ENCODE measurements at places on chromosomes 2 and 18.
A peak's percentile ranks its signal among the peaks of the same experiment; 100 is the strongest.

GRCh38 chr2:74584088-74584645 is 29.6 kb downstream of the DOK1 start:
- ATAC-seq: peak; percentile 88

- ATAC-seq: no peak
These were observed 392.2 kb downstream of the ARHGAP15 start for GRCh38 chr2:143521396-143521795.

GRCh38 chr2:230256733-230257332 is 31.3 kb downstream of the SP140 start:
- peak; percentile 55 for ATAC-seq

- ATAC-seq: no peak
These were observed 5.5 kb downstream of the ATP6V1B1 start for GRCh38 chr2:70941186-70941585.

DNA sequence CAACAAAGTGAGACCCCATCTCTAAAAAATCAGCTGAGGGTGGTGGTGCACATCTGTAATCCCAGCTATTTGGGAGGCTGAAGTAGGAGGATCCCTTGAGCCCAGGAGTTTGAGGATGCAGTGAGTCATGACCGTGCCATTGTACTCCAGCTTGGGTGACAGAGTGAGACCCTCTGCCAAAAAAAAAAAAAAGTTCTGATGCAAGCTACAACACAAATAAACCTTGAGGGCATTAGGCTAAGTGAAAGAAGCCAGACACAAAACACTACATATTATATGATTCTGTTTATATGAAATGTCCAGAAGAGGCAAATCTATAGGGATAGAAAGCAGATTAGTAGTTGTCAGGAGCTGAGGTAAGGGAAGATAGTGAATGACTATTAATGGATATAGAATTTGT is 13.0 kb downstream of the YWHAQ start:
- ATAC-seq: no peak

- no peak for ATAC-seq
These were observed 6.2 kb upstream of the ALPG start for GRCh38 chr2:232400256-232401015.

DNA sequence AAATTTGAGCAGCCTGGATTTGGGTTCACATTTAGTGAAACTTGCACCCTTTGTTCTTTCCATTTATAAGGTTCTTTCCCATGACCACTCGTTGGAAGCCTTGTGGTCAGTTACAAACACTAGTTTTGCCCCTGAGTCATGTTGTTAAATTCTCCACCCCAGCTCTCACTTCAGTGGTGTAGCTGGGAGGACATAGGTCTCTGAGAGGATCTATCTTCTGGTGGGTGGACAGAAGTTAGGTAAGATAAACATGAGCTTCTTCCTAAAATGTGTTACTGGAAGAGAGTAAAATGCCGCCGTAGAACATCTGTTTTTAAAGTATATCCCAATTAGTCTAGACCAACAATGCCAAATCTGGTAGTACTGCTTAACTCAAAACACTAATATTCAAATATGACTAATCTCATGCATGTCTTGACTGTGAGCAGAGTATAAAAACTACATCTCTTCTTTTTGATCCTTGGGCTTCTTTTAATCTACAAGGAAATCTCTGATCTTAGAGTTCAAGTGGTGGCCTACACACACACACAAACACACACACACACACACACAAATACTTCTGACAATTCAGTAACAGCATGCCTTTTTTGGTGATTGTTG is 162.6 kb upstream of the FN1 start:
- ATAC-seq: no peak

DNA sequence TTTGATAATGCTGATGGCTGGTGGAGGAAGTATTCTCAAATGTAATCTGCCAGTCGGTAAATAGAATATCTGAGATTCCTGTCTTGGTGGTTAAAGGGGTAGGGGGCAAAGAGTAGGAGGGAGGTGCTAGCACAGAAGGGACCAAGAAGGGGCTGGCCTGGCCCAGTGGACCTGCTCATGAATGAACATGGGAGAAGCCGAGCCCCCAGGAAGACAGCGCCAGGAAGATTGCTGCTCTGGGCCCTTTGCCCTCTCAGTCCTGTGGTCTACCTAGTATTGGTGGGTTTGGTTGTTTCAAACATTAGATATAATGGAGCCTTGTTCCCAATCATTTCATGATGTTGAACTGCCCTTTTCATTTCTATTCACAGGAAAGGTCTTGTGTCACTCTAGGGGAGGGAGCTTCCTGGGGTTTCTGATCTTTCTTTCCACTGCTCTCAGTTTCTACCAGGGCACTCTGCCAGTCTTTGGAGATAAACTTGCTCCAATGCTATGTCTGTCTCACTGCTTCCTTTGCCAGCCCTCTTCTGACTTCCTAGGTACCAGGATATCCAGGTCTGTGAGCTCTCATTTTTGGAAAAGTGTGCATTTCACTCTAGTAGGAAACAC is 5.3 kb upstream of the MOCOS start:
- ATAC-seq: no peak

DNA sequence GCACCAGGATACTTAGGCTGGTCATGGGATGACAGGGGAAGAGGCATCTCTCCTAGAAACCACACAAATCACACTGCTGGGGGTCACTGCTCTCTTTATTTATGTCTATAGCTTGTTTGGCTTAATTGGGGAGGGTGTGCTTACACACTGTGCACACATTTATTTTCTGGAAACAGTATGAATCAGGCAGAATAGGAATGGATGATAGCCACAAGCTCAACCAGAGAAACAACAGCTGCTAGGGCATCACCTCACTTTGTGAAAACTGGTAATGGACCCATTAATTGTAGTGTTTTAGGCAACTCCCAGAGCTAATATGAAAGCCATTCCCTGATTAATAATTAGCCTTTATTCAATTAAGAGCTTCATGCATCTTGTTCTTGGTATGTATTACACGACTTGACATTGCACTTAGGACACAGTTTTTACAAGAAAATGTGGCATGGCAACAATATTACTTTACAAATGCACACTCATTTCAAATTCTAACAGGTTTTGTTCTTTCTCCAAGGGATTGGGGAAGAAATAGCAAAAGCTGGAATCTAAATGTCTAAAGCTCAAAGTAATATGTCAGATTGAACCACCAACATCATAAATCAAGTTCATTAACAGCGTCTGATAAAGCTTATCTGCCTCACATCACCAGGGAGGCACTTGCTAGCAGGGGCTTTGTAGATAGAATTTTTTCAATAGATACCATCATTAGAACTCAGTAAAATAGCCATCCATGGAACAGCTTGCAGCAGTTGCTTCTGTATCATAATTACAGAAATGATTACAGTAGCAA is 361.9 kb upstream of the FSHR start:
- no peak for ATAC-seq

- ATAC-seq: no peak
These were observed 354.6 kb upstream of the SETBP1 start for GRCh38 chr18:44325903-44326635.

DNA sequence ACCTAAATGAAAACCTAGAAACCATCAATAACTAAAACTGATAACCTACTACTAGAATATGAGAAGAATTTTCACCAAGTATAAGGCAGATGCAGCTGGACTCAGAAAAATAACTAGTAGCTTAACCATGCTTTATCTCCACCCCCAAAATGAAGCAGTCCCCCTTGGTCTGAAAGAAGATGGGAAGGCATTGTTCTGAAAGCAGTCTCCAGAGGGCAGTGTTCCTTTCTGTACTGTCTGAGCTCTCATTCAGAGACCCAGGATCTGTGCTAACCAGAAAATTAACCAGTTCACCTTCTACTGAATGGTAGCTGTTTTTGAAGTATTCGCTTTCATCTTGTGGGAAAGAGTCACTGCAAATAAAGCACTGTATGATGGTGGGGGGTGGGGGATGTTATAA is 273.0 kb downstream of the PDE11A start:
- no peak for ATAC-seq

DNA sequence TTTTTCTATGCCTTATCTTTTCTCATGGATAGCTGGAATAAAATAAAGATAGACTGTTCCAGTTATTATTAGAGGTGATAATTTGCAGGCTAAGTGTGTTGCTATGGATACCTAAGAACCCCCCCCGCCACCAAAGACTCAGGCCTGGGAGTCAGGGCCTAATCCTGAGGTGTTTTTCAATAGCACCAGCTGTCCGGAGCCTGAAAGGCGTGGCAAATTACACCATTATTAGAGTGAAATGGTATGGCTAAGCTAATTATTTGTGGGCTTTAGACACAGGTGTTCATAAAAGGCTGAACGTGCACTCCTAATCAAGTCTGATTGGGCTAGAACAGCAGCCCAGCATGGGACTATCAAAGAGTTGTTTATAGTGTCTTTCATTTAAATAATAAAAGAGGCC is 293.2 kb upstream of the DCC start:
- no peak for ATAC-seq

- no peak for ATAC-seq
These were observed 238.8 kb downstream of the RNF152 start for GRCh38 chr18:61653823-61654551.

GRCh38 chr18:78813156-78813555 is 166.5 kb upstream of the SALL3 start:
- ATAC-seq: no peak

DNA sequence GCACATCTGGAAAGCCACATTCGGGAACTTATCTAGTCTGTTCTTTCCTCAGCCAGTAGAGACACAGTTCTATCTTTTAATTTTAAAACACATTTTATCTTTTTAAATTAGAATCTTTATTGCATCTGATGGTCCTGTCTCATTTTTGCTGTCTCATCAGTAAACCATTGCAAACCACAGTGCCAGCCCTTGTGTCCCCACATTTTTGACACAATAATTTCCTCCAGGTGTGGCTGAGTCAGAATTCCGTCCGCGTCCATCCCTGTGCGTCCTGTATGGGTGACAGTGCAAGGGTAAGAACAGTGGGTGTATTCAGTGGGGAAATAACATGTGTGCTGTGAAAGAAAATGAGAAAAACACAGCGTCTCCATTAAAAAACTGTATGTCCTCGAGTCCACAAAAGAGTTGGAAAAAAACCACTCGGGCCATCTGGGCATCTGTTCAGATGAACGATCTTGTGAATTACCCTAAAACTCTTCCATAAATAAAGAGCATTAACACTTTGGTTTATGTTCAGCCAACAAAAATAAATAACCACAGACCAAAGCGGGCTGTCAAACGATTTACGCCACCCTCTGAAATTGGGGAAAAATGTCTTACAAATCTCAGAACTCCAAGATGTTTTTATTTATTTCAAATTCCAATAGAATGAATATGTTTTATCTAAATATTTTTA is 137.3 kb downstream of the ZNF516 start:
- no peak for ATAC-seq

- ATAC-seq: no peak
These were observed 280.5 kb upstream of the PIK3C3 start for GRCh38 chr18:41674506-41674905.

DNA sequence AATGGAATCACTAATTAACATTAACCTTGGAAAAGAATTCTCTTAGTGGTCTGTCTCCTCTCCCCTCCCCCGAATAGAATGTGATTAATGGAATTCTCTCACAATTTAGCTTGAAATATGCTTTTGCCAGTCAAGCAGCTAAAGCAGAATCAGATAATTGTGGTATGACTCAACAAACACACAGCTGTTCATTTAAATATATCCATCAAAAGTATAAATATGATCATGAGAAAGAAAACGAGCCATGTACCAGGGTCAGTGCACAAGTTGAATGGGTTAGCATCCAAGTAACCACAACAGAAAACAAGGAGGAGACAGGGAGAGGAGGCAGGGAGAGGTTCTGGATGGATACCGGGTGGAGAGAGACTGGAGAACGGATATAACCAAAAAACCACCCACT is 66.9 kb downstream of the ACVR1 start:
- no peak for ATAC-seq

DNA sequence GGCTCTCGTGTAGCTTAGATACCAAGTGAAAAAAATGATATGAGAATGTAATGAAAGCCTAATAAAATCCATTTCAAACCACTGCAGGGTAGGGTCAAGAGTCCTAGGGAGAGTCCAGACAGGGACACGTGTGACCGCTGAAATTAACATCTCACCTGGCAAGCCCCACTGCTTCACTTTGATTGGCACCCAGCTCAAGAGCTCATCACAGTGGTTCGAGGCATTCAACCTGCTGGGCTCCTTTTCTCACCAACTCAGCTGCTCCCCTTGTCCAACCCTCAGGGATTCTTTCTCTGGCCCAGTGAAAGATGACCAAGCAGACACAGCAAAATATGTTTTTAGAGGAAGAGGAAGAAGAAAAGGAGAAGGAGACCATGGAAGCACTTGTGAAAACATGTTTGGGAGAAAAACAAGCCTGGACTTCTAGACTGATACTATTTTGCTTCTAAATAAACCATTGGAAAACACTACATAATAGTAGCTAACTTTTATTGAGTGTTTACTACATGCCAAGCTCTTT is 49.2 kb upstream of the CREB1 start:
- ATAC-seq: no peak

GRCh38 chr2:85628658-85629057 is 12.7 kb downstream of the USP39 start:
- ATAC-seq: peak; percentile 84

- no peak for ATAC-seq
These were observed 91.7 kb upstream of the LCLAT1 start for GRCh38 chr2:30355306-30355705.
